Lower leg skin (tissue), 4 donors: ENCODE measurements at places on chromosomes 6 and 20. TPM values are rescaled to one million over a fixed set of nuclear protein-coding genes. Genes with fewer than 3 reads are reported as not detected.

Gene FOXP4
- total RNA-seq: 7.5 TPM

Gene TBPL1
- total RNA-seq: 24.4 TPM

Gene HELZ2
- 26.9 TPM for total RNA-seq

DNA sequence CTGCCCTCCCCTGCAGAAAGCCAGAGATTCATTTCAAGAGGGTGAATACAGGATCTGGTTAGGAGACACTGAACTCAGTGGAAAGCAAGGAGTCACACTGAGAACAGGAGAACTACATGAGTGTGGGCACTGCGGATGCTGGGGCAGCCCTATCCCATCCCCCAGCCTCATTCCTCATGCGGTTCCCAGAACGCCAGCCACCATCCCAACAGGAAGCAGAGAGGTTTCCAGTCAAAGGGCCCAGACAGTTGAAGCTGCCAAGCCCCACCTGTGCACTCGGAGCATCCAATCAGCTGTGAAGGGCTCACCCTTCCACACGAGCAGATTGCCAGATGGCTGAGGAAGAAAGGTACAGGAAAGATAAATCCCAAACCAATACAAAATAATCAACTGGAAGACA lies 50.7 kb upstream of the PRND start:
- no peak for DNase-seq

- DNase-seq: peak; percentile 70
These were observed 221.5 kb downstream of the PREX1 start for GRCh38 chr20:48606172-48606840.

DNA sequence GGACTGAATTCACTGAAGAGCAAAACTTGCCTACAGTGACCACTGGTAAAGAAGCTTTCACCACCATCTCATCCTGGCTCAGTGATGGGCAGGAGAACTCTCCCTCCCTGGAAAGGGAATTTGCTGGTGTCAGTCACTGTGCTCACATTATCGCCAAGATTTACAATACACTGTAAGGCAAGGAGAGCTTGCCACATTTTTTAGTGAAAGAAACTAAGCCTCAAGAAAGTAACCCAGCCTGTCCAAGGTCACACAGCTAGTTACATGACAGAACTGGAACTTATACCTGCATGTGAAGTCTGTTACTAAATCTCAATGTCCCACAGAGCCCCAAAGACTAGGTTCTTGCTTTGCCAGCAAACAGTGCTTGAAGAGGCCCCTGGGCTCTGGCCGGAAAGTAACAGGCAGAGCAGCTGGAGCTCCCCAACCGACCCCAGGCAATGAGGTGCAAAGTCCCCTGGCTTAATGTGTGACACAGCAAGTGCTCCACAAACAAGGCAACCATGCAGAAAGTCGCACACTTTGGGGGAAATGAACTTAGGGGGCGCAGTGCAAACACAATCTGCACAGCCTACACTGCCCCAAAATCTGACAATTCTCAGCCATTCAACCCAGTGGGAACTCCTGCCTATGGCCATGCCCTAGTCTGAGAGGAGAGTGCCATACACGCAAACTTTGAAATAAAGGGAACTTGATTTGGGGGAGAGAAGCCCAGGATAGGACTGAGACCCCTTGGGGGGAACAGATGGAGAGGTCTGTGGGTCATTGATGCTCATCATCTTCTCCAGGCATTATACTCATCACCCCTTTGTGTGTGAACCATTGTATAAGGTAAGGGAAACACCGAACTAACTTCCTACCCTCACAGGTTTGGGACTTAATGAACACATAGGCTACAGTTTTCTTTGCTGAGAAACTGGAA lies 1.9 kb downstream of the BCL2L1 start:
- no peak for DNase-seq

- DNase-seq: no peak
These were observed 86.5 kb downstream of the TMEM200A start for GRCh38 chr6:130452336-130452735.

DNA sequence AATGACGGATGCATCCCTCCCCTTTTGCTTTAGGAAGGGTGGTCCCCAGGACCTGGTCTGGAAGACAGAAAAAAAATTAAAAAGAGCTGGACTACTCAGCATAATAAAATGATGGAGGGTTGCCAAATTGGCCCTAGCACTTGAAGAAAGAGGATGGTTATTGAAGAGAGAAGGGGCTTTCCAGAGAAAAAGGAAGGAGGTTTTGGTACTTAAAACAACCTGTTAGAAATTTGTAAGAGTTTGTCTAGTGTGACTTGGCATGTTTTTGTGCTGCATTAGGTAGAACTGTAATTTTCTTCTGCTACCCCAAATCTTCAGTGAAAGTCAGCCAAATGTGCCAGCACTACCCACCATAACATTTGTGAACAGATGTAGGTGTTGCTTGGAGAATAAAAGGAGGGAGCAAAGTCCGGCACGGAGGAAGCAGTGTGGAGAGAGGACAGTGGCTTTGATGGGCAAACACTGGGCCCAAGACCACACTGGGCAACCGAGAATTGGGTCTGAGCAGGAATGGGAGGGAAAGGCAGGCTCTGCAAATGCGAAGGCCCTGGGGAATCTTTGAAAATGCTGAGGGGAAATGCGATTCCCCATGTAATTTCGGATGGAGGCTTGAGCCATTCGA lies 160.9 kb downstream of the QRSL1 start:
- DNase-seq: no peak

GRCh38 chr6:706146-706545 lies 13.2 kb upstream of the EXOC2 start:
- DNase-seq: no peak

GRCh38 chr6:56440551-56440981 lies 193.2 kb upstream of the COL21A1 start:
- DNase-seq: no peak
